ENCODE measurements at places on chromosomes 7 and 10.

DNA sequence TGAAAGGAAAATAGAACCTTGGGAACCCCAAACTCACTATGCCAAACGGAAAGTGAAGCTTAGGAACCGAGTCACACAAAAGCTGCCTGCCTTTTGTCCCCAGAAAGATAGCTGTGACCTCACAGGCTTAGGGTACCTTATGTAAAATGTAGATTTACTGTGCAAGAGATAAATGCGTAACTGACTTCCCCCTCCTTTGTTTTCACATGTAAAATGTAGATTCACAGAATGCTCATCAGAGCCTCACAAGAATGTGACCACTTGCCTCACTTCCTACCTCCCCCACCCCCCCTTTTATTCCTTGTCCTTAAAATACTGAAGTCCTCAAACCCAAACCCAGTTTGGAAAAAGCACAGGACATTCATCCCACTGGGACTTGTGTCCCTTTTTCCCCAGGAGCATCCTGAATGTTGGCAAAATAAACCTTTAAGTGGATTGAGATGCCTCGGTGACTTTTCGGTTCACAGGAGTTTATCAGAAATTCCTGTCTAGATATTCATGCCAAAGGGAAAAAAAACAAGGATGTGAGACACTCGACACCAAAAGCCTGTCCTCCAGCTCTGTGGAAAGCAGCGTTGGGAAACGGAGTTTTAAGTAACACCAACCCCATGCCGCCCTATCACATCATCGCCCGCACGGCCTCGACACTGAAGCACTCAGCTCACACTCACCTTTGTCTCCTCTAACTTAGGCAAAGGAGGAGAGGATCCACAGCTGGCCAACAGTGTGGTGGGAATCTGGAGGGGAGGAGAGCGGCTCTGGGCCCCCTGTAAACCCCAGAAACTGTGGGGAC is 45.9 kb downstream of the SVIL start:
- peak; percentile 69 for DNase-seq

DNA sequence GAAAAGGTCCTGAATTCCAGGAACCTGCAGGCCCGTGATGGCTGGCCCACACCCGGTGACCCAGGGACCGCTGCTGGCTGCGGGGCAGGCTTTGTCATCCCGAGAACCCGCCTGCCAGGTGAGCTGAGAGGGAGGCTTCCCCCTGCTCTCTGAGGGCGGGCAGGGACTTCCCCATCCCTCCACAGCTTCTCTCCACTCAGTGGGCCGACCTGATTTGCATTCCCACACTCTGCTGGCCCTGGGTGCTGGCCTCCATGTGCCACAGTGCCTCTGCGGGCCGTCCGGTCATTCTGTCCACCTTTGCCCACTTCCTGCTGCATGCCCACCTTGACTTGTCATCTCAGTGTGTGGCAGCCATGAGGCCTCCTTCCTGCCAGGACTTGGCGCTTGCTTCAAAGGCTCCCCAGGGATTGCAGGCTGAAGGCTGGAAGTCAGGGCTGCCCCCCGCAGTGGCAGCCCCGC is 35.3 kb downstream of the PALD1 start:
- no peak for DNase-seq

DNA sequence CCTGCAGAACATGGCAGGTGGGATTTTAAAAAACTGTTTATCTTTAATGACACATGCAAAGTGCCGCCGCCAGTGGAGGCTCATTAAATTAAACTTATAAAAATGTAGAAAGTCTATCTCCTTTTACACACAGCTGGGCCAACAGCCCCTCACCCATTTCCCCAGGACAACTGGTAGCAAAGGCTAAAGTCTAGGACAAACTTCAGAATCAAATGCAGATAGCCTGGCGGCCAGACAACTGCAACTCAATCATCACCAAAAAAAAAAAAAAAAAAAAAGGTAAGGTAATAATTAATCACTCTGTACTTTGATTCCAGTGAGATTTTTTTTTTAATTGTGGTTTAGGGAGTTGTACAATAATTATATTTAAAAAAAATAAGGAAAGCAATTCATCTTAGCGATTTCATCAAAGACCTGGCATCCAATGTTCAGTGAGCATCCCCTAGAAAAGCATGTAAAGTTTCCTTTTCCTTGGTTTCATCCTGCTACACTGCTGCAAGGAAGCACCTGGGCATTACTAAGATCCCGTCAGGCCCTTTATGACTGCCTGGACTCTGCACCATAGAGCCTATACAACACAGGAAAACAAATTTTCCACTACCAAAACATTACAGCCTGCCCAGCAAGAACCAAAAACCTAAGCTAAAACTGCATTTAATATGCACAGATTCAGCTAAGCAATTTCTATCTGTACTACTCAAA is 98.5 kb downstream of the GRB10 start:
- no peak for DNase-seq

DNA sequence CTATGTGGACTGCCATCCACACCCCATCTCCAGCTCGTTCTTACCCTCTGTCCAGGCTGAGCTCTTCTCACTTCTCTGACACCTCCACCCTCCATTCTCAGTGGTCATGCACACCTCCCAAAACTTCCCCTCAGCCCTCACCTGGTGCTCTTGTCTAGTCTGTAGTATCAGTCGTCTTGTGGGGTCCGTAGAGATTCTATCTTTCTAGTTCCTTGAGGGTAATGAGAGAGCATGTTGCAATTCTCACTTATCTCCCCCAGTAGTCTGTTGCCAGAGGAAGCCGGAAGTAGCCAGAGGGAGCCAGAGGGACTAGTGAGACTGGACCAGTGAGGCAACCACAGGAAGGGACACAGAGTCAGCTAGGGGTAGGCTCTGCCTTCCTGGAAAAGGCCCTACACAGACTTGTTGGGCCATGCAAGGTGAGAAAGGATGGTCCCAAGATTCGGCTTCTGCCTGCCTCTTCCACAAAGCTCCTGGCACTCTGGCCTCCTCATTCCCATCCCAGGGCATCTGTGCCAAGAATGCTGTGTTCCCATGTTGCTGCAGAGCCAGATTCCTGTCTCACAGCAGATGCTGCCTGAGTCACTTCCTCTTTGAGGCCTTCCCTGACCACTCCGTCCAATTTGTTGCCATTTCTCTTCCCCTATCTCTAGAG is 50.6 kb upstream of the DUSP5 start:
- peak; percentile 95 for DNase-seq

GRCh38 chr7:142855114-142855743 is 353 bp downstream of the EPHB6 start:
- no peak for DNase-seq

DNA sequence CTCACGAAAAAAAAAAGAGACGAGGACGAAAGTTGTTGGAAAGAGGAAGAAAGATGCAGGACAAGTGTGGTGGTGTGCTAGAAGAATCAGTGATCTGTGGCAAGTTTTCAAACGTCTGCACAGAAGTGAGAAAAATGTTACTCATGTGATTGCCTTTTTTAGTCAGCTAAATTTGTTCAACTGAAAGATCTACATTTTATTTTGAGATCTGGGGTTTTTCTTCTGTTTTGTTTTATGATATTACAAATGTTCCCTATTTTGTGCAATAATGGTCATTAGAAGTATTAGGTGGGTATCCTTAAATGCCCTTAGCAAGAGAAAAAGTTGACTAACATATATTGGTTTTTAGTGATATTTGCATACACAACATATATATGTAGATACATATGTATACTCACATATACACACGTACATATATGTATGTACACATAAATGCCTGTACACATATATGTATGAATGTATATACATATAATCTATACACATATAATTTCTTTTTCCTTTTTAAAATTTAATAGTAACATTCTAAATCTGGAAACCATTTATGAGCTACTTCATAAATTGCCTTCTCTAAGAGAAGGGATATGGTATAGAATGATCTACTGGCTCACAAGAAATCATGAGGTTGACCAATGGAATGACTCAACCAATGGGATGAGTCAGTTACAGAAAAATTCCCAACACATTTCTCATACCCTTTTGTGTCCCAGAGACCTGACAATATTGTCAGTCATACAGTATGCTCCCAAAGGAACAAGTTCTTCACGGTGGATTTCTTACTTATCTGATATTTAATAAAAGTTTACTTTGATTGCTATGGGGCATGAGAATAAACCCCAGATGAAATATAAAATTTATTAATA is 38.4 kb downstream of the SLC39A12 start:
- peak; percentile 91 for DNase-seq

DNA sequence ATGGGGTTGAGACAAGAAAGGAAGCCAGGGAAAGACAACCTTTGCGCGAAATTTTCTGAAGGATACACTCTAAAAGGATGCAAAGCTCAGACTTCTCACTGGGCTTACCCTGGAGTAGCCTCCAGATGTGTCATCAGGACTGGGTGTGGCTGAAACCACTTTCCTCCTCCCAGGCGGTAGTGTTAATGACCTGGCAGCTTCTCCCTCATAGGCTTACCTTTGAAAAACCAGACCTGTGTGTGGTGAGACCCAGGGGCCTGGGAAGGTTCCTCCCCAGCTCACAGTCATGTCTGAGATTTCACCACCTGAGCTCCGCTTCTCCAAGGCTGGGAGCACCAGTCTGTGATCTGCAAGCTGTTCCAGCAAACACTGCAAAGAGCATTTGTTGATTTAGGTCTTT is 93.7 kb downstream of the EPC1 start:
- DNase-seq: peak; percentile 25

DNA sequence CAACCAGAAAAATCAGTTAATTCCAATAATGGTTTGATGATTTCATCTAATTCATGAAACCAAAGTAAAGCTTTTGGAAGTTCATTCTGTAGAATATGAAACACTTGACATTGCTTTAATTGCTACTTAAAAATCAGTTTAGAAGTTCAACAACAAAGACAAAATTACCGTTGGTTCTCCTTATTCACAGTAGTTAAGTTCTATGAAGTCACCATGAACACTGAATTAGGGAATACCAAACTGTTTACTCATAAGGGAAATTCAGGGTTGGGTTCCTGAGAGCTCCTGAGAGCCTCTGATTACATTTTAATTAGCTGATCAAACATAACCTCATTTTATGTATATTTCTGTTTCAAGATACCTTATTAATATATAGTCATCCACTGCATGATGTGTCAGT is 46.2 kb downstream of the ZNF438 start:
- peak; percentile 80 for DNase-seq

GRCh38 chr7:59079-60016 is 133.0 kb upstream of the FAM20C start:
- no peak for DNase-seq

DNA sequence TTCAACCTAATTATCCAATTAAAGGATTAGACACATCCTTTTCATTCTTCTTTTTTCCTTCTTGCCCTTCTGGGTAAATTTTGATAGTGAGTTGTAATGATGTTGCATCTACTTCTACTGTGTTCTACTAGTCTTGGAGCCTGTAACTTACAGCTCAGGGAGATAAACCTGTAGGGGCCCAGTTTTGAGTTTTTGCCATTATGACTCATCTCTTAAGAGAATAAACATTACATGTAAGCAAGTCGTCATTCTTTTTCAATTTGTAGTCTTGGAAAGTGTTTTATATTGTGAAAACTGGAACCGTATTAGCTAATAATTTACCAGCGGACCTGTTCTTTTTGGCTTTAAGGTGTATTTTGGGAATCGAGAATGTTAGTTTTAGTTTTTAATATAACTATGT is 89.7 kb upstream of the RPA3 start:
- peak; percentile 52 for DNase-seq

DNA sequence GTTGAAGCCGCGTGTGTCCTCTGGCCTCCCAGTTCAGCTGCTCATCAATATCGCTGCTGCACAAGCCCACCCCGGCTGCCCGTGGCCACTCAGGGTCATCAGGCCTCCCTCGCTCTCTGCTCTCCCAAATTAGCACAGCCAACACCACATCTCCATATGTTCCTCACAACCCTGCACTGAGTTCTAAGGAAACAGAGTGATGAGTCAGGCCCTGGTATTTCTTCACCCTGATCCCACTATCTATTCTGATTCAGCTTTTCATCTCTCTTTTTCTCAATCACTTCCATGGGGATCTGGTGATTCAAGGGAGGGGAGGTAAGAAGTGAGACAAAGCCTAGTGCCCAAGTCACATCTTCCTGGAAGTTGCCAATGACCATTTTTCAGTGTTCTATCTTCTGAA is 23.8 kb downstream of the CYTH3 start:
- DNase-seq: peak; percentile 91

DNA sequence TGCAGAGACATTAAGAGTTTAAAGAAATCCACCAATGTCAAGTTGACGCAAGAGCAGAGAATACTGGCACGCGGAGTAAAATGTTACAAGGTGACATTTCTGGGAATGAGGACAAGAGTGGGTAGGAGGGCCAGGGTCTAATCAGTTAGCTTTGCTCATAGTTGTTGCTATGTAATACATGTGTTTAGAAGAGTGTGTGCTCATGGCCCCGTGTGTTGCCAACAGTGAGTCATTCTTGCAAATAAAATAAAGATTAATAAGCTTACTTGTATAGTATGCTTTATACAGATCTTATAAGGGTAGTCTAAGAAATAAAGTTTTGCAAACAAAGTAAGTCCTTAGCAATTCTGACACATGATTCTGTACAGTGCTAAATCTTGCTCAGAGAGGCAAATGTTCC is 64.5 kb downstream of the DNMBP start:
- peak; percentile 63 for DNase-seq

GRCh38 chr7:95586951-95587301 is 9.4 kb downstream of the PDK4 start:
- DNase-seq: no peak

DNA sequence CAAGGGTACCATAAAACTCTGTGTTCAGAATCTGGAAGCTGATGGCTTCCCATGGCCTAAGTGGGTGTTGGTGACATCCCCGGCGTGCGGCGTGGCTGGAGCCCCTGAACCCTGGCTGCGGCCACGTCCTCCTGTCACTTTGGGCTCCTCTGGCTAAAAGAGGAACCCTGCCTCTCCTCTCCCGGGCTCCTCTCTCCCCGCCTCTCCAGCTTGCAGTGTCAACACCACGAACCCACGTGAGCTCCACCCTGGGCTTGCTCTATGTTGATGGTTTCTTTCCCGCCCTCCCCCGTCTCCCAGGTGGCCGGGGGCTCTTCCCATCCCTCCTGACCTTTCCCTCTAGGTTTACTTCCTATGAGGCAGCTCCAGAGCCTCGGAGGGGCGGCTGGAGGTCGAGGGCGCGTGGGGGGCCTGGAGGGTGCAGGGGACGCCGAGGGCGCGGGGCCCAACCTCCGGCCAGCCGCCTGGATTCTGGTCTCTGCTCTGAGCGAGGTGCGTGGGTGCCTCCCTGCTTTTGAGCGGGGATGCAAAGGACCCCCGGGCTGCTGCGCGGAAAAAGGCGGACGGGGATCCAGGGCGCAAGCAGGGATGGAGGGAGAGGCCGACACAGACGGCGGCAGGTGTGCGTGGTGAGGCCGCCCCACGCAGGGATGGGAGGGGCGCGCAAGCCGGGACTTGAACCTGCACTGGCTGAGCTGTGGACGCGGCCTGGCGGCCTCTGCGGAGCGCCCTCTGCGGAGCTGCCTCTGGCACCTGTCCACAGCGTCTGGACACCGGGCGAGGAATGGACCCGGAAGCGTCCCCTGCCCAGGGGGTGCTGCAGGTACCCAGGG is 115.5 kb upstream of the DIP2C start:
- DNase-seq: no peak

GRCh38 chr10:131885391-131886165 is 15.2 kb upstream of the PPP2R2D start:
- peak; percentile 57 for DNase-seq

DNA sequence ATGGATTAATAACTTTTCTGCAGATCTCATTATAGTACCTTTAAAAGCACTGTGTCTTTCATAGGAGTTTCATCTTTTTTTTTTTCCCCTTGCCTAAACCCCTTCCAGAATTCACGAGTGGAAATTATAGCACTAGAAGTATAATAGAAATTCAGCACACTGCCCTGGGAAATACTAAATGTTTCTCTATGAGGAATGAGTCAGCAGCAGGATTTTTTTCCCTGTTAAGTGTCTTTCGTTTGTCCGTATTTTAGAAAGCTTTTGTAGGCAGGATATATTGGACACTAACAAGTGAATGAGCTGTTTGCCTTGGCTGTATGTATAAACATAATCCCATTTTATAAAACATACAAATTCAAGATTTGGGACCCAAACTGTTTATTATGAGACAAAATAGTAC is 105.8 kb downstream of the EXOC4 start:
- DNase-seq: peak; percentile 21
